IMR-90 (cell line): ENCODE measurements at places on chromosomes 12 and 14. TPM values are rescaled to one million over a fixed set of nuclear protein-coding genes. Genes with fewer than 3 reads are reported as not detected.

DNA sequence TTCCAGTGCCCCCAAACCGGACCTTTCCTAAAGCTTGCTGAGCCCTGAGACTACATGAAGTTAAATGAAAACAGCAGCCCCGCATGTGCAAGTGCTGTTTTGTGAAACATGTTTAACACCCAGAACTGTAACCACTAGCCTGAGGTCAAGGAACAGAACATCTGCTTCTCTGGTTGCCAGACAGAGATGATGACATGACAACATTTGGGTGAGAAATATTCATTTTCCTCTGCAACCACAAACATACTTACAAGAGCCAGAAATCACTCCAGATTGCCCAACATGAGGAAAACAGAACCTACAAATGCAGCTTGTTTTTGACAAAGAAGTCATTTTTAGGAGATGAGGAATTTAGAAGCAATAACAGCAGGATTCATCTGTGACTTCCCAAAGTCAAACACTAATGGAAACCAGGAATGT lies 110.4 kb downstream of the BCAT1 start:
- DNase-seq: peak; percentile 87
- H3K4me1 ChIP-seq: peaks cover 12% of the 10 kb centered on the region
- no peak overlapping the region for H3K4me3 ChIP-seq
- no peaks in the 10 kb centered on the region for H3K27me3 ChIP-seq

DNA sequence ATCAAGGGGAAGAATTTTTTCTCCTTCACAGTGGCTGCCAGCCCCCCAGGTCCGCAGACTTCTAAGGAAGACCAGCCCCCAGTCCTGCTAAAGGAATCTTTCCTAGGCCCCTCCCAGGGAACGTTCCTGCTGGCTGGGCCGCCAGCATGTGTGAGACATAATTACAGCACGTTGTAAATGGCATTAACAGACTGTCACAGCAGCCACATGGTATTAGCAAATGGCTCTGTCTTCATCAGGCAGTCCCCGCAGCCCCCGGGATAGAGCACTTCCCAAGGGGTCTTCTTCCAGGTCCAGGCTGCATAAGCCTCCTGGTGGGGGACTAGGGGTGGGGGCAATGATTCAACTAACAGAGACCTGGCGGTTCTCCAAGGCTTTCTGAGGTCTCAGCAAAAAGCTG lies 34.9 kb upstream of the FAM222A start:
- no peak for DNase-seq
- H3K27me3 ChIP-seq: peaks cover 33% of the 10 kb centered on the region
- H3K4me1 ChIP-seq: no peaks in the 10 kb centered on the region
- no peaks in the 10 kb centered on the region for H3K36me3 ChIP-seq

DNA sequence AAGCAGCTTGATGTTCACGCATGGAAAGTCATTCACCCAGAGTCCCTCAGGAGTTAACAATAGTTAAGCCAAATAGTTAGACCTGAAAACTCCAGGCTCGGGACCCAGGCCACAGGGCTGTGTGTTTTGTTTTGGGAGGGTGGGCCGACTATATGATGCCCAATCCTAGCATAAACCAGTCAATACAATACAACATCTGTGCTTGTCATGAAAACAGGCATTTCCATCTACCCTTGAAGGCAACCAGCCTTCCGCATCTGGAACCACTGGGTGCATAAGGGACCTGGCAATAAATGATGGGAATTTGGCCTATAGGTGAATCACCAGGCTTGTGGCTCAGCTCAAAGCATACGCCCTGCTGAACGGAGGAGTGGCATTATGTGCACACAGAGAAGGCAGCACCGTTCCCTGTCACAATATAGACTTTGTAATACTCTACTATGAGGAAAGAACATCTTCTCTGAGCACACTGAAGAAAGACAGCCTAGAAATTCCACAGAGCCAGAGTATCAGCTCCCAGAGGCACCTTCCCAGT lies 91.0 kb upstream of the FOXN3 start:
- H3K27ac ChIP-seq: peak overlapping the region; percentile 41
- peak; percentile 68 for DNase-seq
- H3K4me1 ChIP-seq: peaks cover 36% of the 10 kb centered on the region
- no peak overlapping the region for H3K4me3 ChIP-seq
- H3K36me3 ChIP-seq: no peaks in the 10 kb centered on the region

DNA sequence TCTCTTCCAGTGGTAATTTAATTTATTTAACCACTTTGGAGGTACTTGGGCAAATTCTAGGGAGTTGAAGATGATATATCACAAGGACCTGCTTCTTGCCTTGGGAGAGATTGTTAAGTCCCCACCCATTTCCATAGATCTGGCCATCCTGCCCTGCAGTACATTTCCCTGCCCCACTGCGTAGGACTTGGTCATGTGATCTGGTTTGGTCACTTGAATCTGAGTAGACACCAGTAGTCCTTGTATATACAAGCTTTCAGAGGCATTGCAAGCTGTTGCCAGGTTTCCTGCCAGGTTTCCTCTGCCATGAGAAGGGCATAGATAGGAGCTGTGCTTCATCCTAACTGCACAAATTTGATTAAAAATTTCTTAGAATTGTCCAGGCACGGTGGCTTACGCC lies 200.0 kb downstream of the ADAMTS20 start:
- H3K27me3 ChIP-seq: no peaks in the 10 kb centered on the region
- H3K4me1 ChIP-seq: no peaks in the 10 kb centered on the region
- DNase-seq: no peak
- H3K36me3 ChIP-seq: no peaks in the 10 kb centered on the region

DNA sequence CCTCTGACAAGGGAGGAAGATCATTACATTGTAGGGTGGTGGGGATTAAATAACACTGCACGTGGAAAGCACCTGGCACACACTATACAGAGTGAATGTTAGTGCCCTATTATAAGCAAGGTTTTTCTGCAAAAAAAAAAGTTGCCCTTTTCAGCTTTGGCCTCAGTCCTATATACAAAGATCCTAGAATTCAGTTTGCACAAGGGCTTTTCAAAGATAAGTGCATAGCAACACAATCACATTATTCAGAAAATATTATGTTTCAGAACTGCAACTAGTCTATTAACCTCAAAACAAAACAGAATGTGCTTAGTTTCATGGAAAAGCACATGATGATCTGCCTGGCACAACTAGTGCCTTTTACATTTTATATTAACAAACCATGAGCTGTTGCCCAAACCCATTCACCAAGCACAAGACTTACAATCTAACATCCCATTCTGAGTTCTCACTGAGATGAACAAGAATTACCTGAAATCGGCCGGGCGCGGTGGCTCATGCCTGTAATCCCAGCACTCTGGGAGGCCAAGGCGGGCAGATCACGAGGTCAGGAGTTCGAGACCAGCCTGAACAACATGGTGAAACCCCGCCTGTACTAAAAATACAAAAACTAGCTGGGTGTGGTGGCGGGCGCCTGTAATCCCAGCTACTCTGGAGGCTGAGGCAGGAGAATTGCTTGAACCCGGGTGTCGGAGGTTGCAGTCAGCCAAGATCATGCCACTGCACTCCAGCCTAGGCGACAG lies 1.8 kb downstream of the TM7SF3 start:
- H3K27ac ChIP-seq: no peak overlapping the region
- no peaks in the 10 kb centered on the region for H3K27me3 ChIP-seq
- no peaks in the 10 kb centered on the region for H3K4me1 ChIP-seq
- DNase-seq: no peak

DNA sequence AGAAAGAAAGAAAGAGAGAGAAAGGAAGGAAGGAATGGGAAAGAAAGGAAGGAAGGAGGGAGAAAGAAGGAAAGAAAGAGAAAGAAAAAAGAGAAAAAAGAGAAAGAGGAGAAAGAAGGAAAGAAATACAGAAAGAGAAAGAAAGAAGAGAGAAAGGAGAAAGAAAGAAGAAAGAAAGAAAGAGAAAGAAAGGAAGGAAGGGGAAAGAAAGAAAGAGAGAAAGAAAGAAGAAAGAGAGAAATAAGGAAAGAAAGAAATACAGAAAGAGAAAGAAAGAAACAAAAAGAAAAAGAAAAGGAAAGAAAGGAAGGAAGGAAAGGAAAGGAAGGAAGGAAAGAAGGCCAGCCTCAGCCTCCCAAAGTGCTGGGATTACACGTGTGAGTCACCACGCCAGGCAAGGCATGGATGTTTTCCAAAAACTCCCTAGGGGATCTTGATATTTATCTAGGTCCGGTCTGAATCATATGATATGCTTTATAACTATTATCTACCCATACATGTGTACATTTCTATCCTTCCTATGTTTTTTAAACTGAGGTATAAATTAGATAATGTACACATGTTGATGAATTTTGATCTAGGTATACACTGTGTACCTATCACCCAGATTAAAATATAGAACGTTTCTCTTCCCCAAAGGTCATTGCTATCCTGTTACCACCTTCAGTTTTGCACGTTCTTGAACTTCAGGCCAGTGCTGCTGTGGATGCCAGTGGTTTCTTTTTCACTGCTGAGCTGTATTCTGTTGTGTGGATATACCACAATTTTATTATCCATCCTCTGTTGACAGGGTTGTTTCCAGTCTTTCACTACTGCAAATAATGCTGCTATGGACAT lies 177.9 kb downstream of the RBM19 start:
- no peak overlapping the region for H3K27ac ChIP-seq
- H3K4me1 ChIP-seq: no peaks in the 10 kb centered on the region
- H3K36me3 ChIP-seq: no peaks in the 10 kb centered on the region
- no peak overlapping the region for H3K4me3 ChIP-seq
- H3K27me3 ChIP-seq: peaks cover 16% of the 10 kb centered on the region

GRCh38 chr14:93533842-93534241 lies 103.1 kb downstream of the UNC79 start:
- H3K4me1 ChIP-seq: no peaks in the 10 kb centered on the region
- no peaks in the 10 kb centered on the region for H3K36me3 ChIP-seq
- no peak overlapping the region for H3K4me3 ChIP-seq
- no peaks in the 10 kb centered on the region for H3K27me3 ChIP-seq
- DNase-seq: no peak

GRCh38 chr14:82510007-82510406 lies 976.4 kb upstream of the SEL1L start:
- H3K27ac ChIP-seq: no peak overlapping the region
- H3K36me3 ChIP-seq: no peaks in the 10 kb centered on the region
- H3K4me1 ChIP-seq: no peaks in the 10 kb centered on the region
- DNase-seq: no peak

DNA sequence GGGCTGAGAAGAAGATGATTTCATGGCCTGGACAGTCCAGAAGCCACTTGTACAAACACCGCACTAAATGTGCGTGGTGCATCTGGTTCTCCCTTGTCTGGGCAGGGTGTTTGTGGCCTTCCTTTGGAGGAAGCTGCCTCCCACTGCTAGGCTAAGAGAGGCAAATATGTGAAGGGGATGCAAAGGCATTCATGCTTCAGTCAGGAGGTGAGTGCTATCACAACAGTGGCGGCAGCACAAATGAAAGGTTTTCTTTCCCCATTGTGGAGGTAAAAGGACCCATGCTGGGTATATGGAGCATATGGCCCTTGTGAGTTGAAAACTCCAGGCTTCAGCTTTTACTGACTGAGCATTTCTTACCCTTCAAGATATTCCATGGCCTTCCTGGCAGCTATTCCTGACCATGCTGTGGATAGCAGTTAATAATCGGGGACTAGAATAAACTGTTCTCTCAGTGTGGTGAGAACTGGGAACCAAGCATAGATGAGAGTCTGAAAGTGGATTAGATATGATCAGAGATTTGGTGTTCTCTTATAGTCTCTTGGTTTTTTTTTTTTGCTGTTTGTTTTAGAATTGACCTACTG lies 69.9 kb downstream of the MYRFL start:
- H3K36me3 ChIP-seq: no peaks in the 10 kb centered on the region
- no peak overlapping the region for H3K4me3 ChIP-seq

DNA sequence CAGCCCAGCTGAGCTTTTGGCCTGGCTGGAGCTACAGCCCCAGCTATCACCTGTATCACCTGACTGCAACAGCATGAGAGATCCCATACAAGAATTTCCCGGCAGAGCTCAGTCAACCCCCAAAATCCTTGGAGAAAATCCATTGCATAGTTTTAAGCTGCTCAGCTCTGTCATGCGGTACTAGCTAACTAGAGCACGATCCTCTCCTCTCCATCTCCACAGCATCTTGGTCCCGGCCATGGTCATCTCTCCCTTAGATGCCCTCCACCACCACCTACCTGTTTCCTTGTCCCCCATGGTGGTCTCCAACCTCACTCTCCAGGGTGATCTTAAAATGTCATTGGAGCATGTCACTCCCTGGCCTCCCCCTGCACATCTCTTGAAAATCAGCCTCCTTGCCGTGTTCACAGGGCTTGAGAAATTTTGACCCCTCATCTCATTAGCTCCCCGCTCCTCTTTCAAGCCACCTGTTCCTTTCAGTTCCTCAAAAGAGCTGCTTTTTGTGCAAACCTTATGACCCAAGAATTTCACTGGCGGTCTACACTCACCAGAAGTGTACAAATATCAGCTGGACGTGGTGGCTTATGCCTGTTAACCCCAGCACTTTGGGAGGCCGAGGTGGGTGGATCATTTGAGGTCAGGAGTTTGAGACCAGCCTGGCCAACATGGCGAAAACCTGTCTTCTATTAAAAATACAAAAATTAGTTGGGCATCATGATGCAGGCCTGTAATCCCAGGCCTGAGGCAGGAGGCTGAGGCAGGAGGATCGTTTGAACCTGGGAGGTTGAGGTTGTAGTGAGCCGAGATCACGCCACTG lies 8.1 kb upstream of the CLMN start:
- H3K27me3 ChIP-seq: peaks cover 2% of the 10 kb centered on the region; the same call in 1 of the 2 replicates
- no peaks in the 10 kb centered on the region for H3K36me3 ChIP-seq
- no peaks in the 10 kb centered on the region for H3K4me1 ChIP-seq
- no peak overlapping the region for H3K27ac ChIP-seq
- no peak overlapping the region for H3K4me3 ChIP-seq

DNA sequence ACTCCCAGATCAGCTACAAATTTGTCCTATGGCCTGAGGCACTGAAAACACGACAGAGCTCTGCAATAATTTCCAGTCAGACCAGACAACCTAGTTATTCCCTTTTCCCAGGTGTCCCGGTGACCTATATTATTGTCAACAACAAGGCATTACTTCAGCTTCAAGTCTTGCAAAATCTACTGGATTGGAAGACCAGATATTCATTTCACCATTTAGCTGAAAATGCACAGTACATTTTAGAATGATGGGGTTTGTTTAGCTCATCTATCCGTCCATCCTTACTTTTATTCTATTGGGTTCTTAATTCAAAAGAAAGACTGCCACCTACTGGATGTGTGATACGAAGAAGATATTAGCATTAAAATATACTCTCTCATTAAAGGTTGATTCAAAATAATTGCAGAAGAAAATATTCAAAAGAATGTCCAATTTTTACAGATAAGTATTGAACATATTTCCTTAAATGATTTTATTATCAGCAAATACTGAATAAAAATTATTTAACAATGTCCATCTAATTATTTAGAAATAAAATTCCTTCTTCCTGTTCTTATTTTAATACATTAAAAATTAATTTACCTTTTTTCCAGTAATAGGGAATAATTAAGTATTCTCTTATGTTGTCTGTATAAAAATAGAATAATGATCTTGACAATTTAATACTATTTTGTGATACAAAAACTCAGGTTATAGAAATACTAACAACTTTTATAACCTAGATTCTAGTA lies 244.9 kb upstream of the LRIG3 start:
- H3K27me3 ChIP-seq: no peaks in the 10 kb centered on the region
- DNase-seq: peak; percentile 64
- no peak overlapping the region for H3K27ac ChIP-seq
- peaks cover 2% of the 10 kb centered on the region; the same call in 1 of the 2 replicates for H3K4me1 ChIP-seq
- H3K4me3 ChIP-seq: no peak overlapping the region
- H3K36me3 ChIP-seq: no peaks in the 10 kb centered on the region

The ABCC9 gene
- 5.6 and 6.6 TPM in 2 replicates for total RNA-seq
